ENCODE measurements at places on chromosomes 11 and 22. TPM values are rescaled to one million over a fixed set of nuclear protein-coding genes. Genes with fewer than 3 reads are reported as not detected.

DNA sequence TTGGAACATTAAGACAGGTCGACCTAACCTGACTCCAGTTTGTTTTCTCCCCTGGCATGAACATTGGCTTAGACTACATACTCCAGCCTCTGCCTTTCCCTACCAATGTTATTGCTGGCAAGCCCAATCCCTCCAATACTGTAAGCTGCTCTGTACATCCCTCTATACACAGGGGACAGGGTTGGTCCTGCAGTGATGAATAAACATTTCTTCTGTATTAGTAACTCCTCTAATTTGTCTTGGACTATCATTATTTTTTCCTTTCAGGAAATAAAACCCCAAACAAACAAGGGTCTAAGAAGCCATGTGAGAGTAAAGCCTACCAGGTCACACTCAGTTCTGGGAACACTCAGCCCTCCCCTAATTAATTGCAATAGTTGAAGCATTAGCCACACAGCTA is 35.1 kb upstream of the FJX1 start:
- no peaks in the 10 kb centered on the region for H3K4me1 ChIP-seq
- H3K36me3 ChIP-seq, result no peaks in the 10 kb centered on the region
- no peak overlapping the region for H3K4me3 ChIP-seq
- DNase-seq, result no peak
- no peak overlapping the region for H3K27ac ChIP-seq
- no peaks in the 10 kb centered on the region for H3K27me3 ChIP-seq

DNA sequence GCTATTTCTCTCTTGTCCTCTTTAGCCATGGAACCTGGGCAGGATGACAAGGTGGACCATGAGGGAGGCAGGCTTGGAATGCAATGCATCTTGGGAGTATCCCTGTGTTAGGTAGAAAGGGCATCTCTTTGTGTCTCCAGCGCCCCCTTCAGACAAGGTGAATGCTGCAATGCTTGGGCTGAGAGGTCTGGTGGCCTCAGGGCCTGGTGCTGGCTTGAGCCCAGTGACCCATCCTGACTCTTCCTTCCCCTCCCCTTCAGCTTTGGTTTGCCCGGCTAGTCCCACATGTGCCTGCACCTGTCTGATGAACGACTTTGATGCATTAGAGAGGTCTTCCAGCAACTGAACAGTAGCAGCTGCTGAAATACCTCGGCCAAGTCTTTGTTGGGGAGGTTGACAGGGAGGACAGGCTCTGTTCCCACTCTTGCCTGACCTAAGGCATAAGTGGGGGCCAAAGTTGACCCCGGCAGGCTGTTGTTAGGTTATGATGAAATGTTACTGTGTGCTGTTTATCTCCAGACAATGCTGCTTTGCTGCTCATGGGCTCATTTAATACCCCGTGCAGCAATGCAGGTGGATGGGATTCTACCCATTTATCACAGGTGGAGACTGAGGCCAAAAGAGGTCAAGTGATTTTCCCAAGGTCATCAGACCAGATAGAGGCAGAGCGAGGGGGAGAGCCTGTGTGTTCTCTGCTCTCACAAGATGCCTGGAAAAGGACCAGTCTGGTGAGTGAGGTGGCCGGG is 22.5 kb downstream of the MYO18B start:
- H3K4me1 ChIP-seq, result no peaks in the 10 kb centered on the region
- no peaks in the 10 kb centered on the region for H3K27me3 ChIP-seq
- H3K27ac ChIP-seq, result no peak overlapping the region
- no peaks in the 10 kb centered on the region for H3K36me3 ChIP-seq
- DNase-seq, result no peak

Gene BET1L
- total RNA-seq, result 22.3 TPM

Gene MISFA
- total RNA-seq, result not detected

Gene OR8K3
- not detected for total RNA-seq
